ENCODE measurements at places on chromosomes 1 and 21.

- no peak for DNase-seq
Observed at GRCh38 chr1:173148545-173148944, 58.6 kb downstream of the TNFSF4 start.

DNA sequence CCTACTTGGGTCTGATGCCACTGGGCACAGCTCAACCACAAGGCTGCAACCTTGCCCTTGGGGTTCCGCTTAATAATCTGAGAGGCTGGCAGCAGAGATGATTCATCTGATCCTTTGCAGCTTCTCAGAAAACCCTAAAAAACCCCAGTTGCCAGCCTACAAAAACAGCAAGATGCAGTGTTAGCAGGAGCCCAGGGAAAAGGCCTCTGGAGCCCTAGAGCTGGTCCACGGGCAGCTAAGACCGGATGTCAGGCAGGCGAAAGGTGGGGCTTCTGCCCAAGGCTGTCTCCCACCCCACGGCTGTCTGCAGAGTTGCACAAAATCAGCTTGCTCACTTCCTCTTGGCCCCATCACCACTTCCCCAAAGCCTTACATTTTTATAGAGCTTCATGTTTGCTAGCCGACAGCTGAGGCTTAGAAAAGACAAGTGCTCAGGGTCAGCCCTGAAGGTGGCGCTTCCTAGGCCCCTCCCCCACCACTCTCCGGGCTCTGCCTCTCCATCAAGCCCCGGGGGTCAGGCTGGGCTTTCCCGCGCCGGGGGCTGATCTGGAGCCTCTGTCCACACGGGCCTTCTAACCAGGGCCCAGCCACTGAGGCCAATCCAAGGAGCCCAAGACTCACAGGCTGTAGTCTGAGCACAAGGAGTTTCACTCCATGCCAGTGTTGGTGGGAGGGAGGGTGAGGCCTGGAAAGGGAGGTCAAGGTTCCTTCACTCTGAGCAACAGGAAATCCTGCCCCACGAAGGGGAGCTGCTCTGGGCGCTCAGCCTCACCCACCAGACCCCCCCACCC, 4.2 kb upstream of the ADORA3 start:
- no peak for DNase-seq

GRCh38 chr1:19436716-19437476, 48.4 kb downstream of the CAPZB start:
- DNase-seq, result no peak

GRCh38 chr1:240792915-240793529, 181.1 kb upstream of the GREM2 start:
- DNase-seq, result no peak

DNA sequence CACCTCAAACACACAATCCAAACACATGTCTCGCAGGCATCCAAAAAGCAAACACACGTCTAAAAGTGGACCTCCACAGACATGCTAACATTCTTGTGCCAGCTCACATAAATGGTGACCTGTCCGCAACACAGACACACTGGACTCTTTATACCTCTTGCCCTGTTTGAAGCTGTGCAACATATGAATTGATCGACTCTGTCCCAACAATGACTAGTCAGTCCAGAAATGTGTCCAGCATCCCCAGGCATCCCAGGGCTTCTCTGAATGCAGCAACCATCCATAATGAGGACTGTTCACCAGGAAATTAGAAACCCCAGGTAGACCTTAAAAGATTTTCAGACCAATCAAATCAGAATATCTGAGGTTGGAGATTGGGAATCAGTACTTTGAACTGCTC, 3.2 kb downstream of the DDR2 start:
- DNase-seq, result no peak
